ENCODE measurements at places on chromosomes 4 and X.

DNA sequence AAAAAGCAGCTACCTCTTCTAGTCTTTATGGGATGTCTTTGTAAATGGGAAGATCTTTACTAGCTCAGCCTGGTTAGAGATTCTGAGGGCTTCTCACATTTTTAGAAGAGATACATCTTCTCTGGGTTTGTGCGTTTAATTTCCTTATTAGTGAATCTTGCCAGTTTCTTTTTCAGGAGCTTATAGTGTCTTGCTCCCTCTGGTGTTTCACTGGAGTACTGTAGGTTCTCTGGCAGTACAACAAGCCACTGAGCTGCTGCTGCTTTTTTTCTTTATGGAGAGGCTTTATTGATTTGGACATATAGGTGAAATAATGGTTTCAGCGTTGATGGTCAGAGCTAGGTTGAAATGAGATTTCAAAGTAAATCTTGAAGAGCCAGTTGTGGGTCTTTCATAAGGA lies 82.9 kb downstream of the LAS1L start:
- no peak for DNase-seq

GRCh38 chrX:111568354-111568753 lies 56.9 kb downstream of the SERTM2 start:
- DNase-seq: no peak

- no peak for DNase-seq
Observed at GRCh38 chr4:55308071-55308470, 38.0 kb upstream of the SRD5A3 start.

GRCh38 chr4:178090640-178091411 lies 648.6 kb upstream of the AGA start:
- no peak for DNase-seq

GRCh38 chrX:20372533-20372932 lies 105.8 kb upstream of the RPS6KA3 start:
- DNase-seq: no peak

GRCh38 chr4:113825272-113825671 lies 63.7 kb upstream of the CAMK2D start:
- DNase-seq: no peak

GRCh38 chr4:16669036-16669435 lies 229.4 kb downstream of the LDB2 start:
- no peak for DNase-seq

DNA sequence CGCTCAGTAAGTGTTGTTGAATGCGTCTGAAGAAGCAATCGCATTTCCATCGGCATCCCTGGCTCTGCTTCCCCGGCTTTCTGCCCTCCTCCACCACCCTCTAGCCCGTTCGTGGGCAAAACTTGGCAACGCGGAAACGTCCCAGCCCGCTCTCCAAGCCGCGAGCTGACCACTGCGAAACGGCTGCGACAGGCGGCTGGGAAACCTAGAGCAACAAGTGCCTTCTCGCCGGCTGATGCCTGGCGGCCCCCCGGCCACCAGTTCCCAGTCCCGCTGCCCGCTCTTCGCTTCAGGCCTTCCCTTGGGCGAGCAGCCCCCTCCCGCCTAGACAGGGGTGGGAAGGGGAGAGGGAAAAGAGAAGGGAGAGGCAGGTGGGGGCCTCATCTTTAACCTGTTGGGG lies 837 bp downstream of the CITED1 start:
- no peak for DNase-seq
